Stimulated activated CD8-positive, alpha-beta memory T cell treated with anti-CD3 and anti-CD28 coated beads, Interleukin-4, amount 100 ng/mL, for 4 hours (primary cell): ENCODE measurements at places on chromosomes 1 and 21.

DNA sequence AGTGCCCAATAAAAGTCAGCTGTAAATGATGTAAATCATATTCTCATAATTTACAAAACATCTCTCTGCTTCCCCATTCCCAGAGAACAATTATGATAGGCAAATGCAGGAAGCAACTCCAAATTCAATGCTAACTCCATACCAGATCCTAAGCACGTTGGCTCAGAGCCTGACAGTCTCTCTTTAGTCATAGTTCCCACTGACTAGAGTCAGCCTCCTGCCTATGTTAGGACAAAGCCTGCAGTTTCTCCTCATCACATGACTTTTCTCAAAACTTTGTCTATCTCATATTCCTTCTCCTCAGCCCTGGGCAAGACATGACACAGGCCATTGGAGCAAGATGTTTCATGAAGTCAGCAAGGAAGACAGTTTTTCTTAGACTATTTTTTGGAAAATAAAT is 101.5 kb upstream of the COL24A1 start:
- DNase-seq = no peak

DNA sequence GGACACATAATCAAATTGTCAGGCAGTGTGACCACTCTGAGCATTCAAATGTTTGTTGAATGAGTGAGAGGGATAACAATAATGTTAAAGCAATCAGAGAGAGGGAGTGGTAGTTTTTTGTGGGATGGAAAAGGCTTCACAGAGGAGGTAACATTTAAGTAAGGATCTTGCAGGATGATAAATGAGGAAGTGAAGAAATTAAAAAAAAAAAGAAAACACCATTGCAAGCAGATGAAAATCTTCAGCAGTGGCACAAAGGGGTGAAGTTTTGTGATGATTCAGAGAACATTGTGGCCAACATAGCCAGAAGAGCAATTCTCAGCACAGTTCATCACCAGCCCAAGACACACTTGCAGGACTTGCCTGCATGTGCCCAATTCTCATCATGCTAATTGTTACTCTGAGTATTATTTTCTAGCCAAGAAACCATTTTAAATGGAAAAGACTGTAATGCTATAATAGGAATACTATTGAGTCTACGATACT is 35.0 kb downstream of the OVGP1 start:
- DNase-seq = no peak

GRCh38 chr1:186139115-186139514 is 235.9 kb downstream of the TPR start:
- no peak for DNase-seq

- no peak for DNase-seq
Measured at GRCh38 chr1:229885568-229886495, 181.2 kb upstream of the GALNT2 start.

DNA sequence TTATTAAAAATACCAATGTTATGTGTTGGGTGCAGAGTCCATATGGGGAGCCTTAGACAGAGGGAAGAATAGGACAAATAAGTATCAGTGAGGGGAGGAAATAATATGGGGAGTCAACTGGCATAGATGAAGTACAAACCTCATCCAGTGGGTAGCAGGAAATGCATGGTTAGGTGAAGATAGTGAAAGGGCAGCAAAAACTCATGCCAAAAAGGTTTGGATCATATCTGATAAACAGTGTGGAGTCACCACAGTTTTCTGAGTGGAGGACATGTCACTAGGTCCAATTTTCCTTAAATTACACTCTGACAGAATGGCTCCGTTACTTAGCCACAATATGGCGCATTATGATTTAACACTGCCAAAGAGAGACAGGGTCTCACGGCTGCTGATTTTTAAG is 10.3 kb downstream of the DUSP23 start:
- DNase-seq = no peak
